Germinal center (tissue), 1 donor: ENCODE measurements at places on chromosomes 13 and 19.

GRCh38 chr19:56960959-56961543, 120.5 kb upstream of the PEG3 start:
- no peak for DNase-seq

DNA sequence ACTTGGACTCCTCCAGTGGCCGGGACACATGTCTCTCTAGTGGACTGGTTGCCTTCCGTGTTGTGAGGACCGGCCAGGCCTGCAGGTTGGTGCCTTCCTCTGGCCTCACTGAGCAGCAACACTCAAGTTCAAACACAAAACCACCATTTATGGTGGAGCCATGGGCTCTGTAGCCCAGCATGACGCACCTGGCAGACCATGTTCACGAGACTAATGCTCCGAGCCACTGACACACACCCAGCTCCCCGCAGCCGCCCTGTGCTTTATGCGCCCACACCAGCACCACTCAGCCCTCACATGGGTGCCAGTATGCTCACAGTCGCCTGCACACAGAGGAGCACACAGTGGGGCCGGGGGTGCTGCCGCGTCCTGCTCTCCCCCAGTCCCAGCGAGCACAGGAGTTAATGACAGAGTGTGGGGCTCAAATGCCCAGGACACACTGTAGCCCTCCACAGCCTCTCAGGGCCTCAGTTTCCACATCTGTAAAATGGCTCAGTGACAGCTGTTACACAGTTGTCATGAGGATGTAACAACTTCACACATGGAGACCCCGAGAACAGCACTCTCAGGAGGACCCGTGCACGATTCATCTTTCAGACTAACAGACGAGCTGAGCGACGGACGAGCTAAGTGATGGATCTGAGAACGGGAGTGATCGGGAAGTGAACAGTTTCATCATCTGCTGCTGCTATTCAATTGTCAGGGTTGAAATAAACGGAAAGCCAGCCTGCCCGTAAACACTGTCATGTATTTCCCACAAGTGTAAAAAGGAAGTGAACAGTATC, 7.8 kb downstream of the GAS6 start:
- no peak for DNase-seq

DNA sequence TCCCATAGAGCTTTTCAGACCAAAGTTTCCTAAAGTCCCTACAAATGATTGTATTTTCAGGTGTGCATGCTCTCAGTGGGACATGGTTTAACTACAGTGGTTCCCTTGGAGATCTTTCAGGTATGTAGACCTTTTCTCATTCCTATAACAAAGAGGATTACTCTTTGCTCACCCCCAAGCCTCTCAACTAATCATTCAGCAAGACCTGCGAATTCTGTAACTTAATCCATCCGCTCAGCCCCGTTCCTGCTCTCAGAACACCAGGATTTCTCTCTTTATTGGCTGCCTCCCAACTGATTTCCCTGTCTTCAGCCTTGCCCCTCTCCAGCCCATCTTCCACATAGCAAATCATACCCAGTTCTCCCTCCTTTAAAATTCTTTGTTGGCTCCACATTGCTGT, 253.6 kb downstream of the MTUS2 start:
- no peak for DNase-seq

DNA sequence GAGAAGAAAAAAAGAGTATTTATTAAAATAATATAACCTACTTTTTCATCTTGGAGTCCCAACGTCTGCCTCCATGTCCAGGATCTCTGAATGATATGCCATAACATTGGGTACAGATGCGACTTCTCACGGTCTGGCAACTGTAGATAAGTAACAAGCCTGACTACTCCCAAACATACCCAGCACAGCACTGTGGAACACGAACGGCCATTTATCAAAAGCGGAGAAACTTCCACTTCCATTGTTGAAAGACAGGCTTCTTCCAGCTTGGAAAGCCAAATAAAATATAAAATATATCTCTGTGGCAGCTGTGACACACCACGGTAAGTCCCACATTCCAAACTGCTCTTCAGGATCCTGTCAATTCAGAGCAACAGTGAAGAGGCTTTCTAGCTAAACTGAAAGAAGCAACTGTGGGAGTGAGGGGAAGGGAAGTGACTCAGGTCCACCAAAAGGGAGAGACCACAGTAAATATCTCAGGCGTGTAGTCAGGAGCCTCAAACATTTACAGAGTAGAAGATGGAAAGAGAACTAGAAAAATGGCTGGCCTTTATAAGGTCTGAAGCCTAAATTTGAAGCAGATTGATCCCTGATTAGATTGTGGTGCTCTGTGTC, 331.7 kb downstream of the LIG4 start:
- DNase-seq = no peak
